Stimulated activated CD4-positive, alpha-beta T cell treated with anti-CD3 and anti-CD28 coated beads, Interleukin-12 subunit alpha, Interleukin-12 subunit beta, amount 100 ng/mL, for 24 hours (primary cell): ENCODE measurements at places on chromosomes 7 and 10.

GRCh38 chr10:26335574-26336093, 102.5 kb upstream of the APBB1IP start:
- DNase-seq, result no peak

DNA sequence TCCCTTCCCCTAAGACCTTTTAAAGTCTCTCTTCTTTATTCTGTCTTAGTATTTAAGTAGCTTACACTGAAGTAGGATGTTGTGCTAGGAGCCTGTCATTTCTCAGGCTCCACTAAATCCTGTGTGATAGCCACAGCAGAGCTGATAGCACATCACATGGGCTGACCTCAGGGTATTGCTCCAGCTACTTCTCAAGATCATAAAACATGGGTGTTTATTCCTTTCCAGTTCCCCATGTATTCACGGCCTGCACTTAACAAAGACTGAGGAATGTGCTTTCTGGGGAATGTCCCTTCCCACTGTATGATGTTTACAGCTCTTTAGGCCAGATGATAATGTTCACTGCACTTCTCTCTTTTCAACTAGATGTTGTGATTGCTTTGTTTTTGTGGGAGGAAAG, 1086.8 kb downstream of the KCNMA1 start:
- DNase-seq, result no peak

GRCh38 chr10:84957427-84957826, 629.0 kb downstream of the CCSER2 start:
- no peak for DNase-seq

GRCh38 chr10:6050801-6051445, 11.2 kb downstream of the IL2RA start:
- peak; percentile 89 for DNase-seq

- DNase-seq, result no peak
Measured at GRCh38 chr10:77478962-77479359, 158.6 kb downstream of the KCNMA1 start.

DNA sequence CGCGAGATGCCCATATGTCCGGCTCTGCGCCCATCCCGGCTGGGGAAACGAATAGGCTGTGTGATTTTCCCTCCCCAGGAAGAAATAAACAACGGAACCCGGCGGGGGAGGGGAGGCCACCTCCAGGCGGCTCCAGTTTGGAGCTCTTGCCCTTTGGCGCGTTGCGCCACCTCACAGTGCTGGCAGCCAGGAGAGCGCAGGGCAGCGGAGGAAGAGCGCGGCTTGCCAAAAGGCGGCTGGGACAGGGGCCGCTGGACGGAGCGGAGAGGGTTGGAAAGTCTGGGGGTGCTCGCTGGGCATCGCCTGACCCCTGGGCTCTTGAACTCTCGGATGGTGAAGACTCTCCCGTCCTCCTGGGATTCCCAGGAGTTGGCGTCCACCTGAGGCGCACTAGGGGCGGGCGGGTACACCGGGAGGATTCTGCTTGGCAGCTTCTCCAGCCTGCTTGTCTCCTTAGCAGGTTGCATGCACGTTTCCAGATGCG, 5.3 kb upstream of the NEUROG3 start:
- no peak for DNase-seq

DNA sequence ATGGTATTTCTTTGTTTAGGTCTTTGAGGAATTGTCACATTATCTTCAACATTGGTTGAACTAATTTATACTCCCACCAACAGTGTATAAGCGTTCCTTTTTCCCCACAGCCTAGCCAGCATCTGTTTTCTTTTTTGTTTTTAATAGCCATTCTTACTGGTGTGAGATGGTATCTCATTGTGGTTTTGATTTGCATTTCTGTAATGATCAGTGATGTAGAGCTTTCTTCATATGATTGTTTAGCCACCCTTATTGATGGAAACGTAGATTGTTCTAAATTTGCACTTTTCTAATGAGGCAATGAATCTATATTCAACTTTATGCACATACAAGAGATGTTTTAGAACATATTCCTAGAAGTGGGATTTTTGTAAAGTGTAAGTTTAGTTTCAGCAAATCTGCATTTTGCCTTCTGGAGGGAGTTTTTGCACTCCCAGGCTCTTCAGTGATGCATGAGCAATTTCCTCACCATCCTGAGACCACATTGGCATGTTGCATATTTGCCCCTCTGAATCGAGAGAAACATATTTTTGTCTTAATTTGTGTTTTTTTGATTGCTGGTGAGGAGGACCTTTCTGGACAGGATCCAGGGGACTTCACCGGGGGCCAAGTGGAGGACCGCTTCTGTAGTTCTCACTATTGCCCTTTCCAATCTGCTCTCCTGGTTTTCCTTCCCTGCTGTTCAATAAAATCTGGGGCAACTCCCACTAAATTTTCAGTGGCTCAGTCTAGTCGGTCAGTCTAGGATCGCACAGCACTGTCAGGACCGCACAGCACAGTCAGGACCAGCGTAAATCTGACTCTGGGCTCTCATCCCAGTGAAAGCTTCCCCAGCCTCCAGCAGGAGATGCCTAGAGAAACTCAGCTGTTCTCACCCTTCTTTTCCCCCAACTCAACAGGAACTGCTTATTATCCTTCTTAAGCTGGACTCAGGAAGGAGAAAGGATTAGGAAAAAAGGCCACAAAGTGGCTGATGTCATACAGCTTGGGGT, 157.0 kb downstream of the PTPN20 start:
- no peak for DNase-seq

GRCh38 chr10:27359792-27360355, 119.3 kb upstream of the ACBD5 start:
- DNase-seq, result no peak

DNA sequence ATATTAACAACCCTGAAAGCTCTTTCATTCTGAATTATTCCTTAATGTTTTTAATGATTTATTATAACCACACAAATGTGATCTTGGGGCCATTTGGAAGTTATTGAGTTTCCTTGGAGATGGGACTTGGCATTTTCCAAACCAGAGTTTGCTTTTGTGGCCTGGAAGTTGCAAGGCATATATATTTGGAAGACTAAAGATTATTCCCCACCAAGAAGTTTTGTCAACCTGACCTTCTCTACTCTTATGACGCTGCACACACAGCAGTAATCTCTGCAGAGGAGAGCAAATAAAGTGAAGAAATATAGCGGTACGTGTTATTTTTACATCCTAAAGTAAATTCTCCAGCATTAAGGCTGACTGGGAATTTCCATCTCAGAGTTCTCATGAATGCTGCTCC, 397.0 kb downstream of the LRMDA start:
- no peak for DNase-seq

DNA sequence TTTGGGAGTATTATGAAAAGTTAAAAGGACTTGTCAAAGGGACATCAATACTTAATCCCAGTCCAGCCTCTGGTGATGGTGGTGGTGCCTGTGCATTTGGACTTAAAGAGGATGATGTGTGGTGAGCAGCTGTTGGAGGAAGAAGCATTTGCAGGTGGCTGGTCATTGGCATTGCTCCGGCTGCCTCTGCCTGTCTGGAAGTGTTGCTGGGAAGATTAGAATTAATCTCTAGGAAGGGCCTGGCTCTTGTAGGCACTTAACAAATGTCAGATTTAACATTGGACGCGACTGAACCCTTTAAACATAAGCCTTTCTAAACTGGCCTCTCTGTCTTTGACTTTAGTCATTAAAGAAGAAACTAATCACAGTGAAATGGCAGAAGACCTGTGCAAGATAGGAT, 58.8 kb downstream of the FIGNL1 start:
- no peak for DNase-seq

DNA sequence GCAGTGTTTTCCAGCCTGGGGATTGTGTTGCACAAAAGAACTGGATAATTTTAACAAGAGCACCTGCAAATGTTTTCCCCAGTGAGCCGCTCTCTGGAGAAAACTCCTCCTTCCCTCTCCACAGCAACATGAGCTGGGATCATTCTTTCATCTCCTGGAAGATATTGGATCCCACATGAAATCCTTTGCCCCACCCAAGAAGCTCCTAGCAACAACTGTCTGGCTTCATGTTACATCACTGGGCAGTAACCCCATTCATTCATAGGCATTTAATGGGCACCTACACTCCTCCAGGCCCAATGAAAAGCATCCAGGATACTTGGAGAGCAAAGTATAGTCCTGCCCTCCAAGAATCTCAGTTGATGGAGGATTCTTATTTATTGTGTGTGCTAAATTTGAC, 27.2 kb downstream of the LSM5 start:
- no peak for DNase-seq
